ENCODE measurements at places on chromosomes 3 and 15. TPM values are rescaled to one million over a fixed set of nuclear protein-coding genes. Genes with fewer than 3 reads are reported as not detected.

- DNase-seq = no peak
- H3K27me3 ChIP-seq = no peaks in the 10 kb centered on the region
- H3K4me3 ChIP-seq = no peak overlapping the region
Measured at GRCh38 chr3:69983546-69984265, 15.8 kb upstream of the SAMMSON start.

The CCDC13 gene
- polyA plus RNA-seq = 0.75 TPM

GRCh38 chr3:51156147-51156546, 228.9 kb upstream of the MANF start:
- H3K4me3 ChIP-seq = no peak overlapping the region
- no peaks in the 10 kb centered on the region for H3K27me3 ChIP-seq
- H3K36me3 ChIP-seq = no peaks in the 10 kb centered on the region
- DNase-seq = no peak

The CYP8B1 gene
- not detected for polyA plus RNA-seq

DNA sequence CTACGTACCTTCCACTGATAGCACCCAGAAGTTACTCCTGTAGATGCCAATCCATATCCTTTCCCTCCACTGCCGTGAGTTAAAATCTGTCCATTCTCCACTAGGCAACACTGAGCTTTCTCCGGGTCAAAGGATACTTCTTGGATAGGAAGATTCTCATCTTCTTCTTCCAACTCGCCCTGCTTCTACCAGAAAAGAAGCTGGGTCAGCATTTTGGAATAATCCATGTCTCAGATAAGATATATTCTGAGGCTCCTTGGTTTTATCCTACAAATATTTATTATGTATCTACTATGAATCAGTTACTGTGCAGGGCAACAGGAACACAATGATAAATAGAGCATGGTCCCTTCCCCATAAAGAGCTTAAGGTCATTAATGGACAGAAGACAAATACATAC, 89.2 kb downstream of the FBXL22 start:
- no peaks in the 10 kb centered on the region for H3K27me3 ChIP-seq
- no peak overlapping the region for H3K27ac ChIP-seq
- no peak for DNase-seq
- no peaks in the 10 kb centered on the region for H3K36me3 ChIP-seq
- no peaks in the 10 kb centered on the region for H3K4me1 ChIP-seq

The CCR2 gene
- 0.42 TPM for polyA plus RNA-seq

The FRMD4B gene
- 0.20 TPM for polyA plus RNA-seq

DNA sequence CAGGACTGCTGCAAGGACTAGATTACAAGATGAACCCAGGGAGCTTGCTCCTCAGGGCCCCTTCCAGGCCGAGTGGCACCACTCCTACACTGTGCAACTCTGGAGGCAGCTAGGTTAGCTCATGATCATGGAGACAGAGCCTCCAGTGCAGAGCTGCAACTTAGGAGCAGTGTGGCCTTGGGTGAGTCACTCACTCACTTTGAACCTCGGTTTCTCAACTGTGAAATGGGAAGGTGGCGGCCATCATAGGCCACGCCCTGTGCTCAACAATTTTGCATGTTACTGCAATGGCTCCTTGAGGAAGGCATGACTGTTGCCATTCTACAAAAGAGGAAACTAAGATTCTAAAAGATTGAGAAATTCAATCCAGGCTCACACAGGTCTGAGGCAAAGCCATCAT, 11.2 kb upstream of the CXCR6 start:
- no peaks in the 10 kb centered on the region for H3K27me3 ChIP-seq
- no peaks in the 10 kb centered on the region for H3K4me1 ChIP-seq
- H3K4me3 ChIP-seq = no peak overlapping the region
- H3K36me3 ChIP-seq = peaks cover 49% of the 10 kb centered on the region
- DNase-seq = no peak
- peak overlapping the region; percentile 11 for H3K27ac ChIP-seq

The TPRG1 gene
- polyA plus RNA-seq = not detected

DNA sequence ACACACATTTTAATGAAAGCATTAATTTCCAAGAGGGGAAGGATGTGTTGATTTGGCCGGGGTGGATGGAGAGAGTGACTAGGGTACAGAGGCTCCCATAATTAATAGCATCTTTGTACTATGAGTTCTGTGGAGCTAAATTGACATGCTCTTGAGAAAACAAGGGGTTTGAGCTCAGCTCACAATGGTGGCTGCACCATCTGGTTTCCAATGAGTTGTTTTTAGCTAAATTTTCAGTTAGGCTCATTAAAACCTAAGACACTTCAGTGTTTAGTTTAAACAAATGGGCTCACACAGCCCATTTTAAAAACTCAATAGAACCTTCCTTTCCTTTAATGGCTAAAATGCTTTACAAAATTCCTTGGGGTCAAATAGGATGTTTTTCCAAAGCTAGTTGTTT, 199.7 kb downstream of the TNIK start:
- H3K27me3 ChIP-seq = no peaks in the 10 kb centered on the region
- H3K4me1 ChIP-seq = peaks cover 4% of the 10 kb centered on the region
- H3K36me3 ChIP-seq = no peaks in the 10 kb centered on the region
- DNase-seq = no peak
- no peak overlapping the region for H3K4me3 ChIP-seq

GRCh38 chr3:10940106-10940505, 52.4 kb upstream of the SLC6A1 start:
- no peak for DNase-seq
- no peak overlapping the region for H3K27ac ChIP-seq
- H3K4me3 ChIP-seq = no peak overlapping the region
- no peaks in the 10 kb centered on the region for H3K36me3 ChIP-seq
- H3K4me1 ChIP-seq = no peaks in the 10 kb centered on the region

DNA sequence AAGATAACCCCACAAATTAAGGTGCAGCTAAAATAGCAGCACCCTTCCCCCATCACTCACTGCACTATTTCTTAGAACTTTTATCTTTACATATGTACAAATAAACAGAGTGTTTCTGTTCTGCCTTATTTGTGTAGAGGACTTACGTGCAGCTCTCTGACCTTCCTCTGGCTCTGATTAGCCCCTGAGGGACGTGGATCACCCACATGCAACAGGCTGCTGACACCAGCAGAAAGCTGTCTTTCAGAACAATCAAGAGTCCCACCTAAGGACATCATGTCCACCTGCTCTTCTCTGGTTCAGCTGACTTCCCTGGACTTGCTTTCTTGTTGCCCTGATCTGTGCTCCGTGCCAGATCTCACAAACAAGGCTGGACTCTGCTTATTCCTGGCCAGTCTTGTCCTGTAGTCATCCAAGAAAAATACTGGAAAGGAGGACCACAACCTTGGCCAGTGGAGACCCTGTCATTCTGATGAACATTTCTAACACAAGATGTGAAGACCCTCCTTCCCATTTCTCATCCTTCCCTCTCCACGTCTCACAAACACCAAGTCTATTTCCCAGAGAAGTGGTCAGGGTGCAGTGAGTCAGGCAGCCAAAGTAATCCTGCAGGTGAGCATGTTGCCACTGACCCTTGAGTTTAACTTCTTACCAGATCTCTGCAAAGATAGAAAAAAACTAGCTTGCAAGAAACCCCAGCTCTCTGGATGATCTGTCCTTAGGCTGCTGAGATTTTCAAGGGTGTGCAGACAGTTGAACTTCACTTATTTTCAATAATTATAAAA, 243.6 kb upstream of the ICE2 start:
- DNase-seq = no peak
- no peak overlapping the region for H3K4me3 ChIP-seq
- no peaks in the 10 kb centered on the region for H3K36me3 ChIP-seq
- H3K27me3 ChIP-seq = peaks cover 8% of the 10 kb centered on the region

The LTF gene
- polyA plus RNA-seq = not detected

DNA sequence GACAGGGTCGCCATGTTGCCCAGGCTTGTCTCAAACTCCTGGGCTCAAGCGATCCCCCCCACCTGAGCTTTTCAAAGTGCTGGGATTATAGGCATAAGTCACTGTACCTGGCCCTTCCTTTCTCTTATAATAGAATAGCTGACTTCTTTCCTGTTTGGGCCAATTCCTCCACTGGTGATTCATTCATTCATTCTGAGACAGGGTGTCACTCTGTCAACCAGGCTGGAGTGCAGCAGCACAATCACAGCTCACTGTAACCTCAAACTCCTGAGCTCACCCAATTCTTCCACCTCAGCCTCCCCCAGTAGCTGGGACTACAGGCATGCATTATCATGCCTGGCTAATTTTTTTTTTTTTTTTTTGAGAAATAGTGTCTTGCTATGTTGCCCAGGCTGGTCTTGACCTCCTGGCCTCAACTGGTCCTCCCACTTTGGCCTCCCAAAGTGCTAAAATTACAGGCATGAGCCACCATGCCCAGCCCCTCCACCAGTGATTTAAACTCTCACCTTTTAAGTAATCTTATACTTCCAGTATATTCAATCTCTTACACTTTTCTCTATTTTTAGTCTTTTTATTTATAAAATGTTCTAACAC, 20.9 kb downstream of the GNB4 start:
- no peak overlapping the region for H3K4me3 ChIP-seq
- H3K27me3 ChIP-seq = no peaks in the 10 kb centered on the region
- peaks cover 50% of the 10 kb centered on the region for H3K4me1 ChIP-seq
- H3K27ac ChIP-seq = peak overlapping the region; percentile 67
- no peak for DNase-seq
- peaks cover 7% of the 10 kb centered on the region for H3K36me3 ChIP-seq

The GOLGA6D gene
- 0.10 TPM for polyA plus RNA-seq

The ILDR1 gene
- polyA plus RNA-seq = 0.36 TPM

The TGM4 gene
- not detected for polyA plus RNA-seq

The CRABP1 gene
- polyA plus RNA-seq = not detected

DNA sequence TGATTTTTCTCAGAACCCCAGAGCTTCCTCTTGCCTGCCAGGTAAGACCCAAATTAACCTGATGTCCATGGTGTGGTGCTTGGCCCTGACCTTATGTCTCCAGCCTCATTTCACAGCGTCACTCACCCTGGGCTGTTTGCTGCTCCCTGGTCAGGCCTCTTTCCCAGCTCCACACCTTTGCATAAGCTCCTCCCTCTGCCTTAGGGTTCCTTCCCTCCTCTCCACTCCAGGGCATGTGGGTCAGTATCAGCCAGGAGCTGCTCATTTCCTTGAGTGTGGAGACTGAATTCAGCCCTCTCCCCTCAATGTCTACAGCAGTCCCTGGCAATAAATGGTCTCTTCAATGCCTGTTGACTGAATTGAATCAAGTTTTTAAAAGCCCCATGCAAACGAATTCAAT, 75.6 kb upstream of the ANKRD34C start:
- no peaks in the 10 kb centered on the region for H3K4me1 ChIP-seq
- DNase-seq = no peak
- H3K27me3 ChIP-seq = peaks cover 73% of the 10 kb centered on the region
- no peaks in the 10 kb centered on the region for H3K36me3 ChIP-seq

DNA sequence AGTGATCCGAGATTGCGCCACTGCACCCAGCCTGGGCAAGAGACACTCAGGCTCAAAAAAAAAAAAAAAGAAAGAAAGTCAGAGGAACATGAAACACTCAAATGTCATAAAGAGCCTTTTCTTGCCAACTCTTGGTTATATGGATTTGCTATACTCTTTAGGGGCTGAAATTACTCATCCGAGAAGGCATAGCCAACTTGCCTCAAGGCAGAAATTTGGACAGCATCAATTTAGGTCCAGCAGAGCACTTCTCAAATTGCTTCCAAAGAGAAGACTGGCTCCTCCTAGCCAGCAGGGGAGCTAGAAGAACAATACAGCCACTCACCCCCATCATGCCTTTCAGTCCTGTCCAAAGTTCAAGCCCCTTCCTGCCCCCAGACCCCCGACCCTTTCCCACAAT, 43.8 kb downstream of the OSBPL10 start:
- H3K4me3 ChIP-seq = no peak overlapping the region
- no peak for DNase-seq
- H3K36me3 ChIP-seq = no peaks in the 10 kb centered on the region
- H3K27me3 ChIP-seq = no peaks in the 10 kb centered on the region
- H3K27ac ChIP-seq = peak overlapping the region; percentile 44

DNA sequence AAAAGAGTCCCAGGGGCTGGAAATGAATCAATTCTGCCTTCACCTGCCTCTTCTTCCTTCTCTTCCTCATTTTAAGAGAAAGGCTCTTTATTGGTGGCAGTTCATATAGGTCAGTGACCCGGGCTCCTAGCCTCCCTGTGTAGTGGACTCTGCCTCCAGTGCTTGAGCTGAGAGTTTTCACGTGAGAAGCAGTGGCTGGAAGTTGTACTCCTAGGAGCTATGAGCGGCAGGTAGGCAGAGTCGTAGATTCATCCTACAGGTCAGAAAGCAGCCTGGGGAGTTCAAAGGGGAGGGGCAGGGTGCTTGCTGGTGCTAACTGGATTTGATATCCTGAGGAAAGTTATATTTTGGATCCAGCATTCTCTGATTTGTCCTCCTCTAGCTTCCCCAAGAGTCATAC, 101.1 kb downstream of the RPLP1 start:
- H3K27me3 ChIP-seq = peaks cover 19% of the 10 kb centered on the region
- DNase-seq = no peak
- no peaks in the 10 kb centered on the region for H3K4me1 ChIP-seq
- H3K36me3 ChIP-seq = peaks cover 8% of the 10 kb centered on the region

- peaks cover 5% of the 10 kb centered on the region for H3K27me3 ChIP-seq
- DNase-seq = no peak
- no peaks in the 10 kb centered on the region for H3K4me1 ChIP-seq
- no peak overlapping the region for H3K4me3 ChIP-seq
Measured at GRCh38 chr15:73771385-73772045, 18.4 kb upstream of the INSYN1 start.

DNA sequence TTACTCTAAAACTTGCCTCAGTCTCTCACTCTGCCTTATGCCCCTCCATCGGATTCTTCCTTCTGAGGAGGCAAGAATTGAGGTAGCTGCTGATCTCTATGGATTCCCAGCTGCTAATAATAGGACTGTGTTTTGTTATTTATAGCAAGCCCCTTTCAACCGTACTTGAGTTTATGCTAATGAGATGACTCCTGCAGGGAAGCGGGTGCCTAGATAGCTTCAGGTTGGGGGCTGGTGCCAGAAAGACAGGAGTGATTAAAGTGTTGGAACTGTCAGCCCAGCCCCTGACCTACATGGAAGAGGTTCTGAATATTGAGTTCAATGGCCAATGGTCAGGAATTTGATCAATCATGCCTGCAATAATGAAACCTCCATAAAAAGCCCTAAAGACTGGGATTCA, 21.8 kb upstream of the LIMD1 start:
- no peak for DNase-seq
- H3K4me3 ChIP-seq = no peak overlapping the region
- H3K36me3 ChIP-seq = no peaks in the 10 kb centered on the region
- no peak overlapping the region for H3K27ac ChIP-seq
- H3K27me3 ChIP-seq = no peaks in the 10 kb centered on the region

The RBSN gene
- 17.5 TPM for polyA plus RNA-seq

The JMJD7 gene
- 12.1 TPM for polyA plus RNA-seq

The SLC51A gene
- not detected for polyA plus RNA-seq

- H3K27ac ChIP-seq = no peak overlapping the region
- H3K4me1 ChIP-seq = no peaks in the 10 kb centered on the region
- peaks cover 5% of the 10 kb centered on the region for H3K27me3 ChIP-seq
- no peak overlapping the region for H3K4me3 ChIP-seq
Measured at GRCh38 chr3:61996366-61996765, 377.0 kb downstream of the FEZF2 start.

The TP63 gene
- not detected for polyA plus RNA-seq

- no peak for DNase-seq
- no peak overlapping the region for H3K27ac ChIP-seq
- H3K4me1 ChIP-seq = no peaks in the 10 kb centered on the region
- H3K36me3 ChIP-seq = peaks cover 9% of the 10 kb centered on the region
- H3K4me3 ChIP-seq = no peak overlapping the region
- H3K27me3 ChIP-seq = no peaks in the 10 kb centered on the region
Measured at GRCh38 chr15:64205202-64205601, 42.4 kb upstream of the PPIB start.

The IL5RA gene
- polyA plus RNA-seq = 0.49 TPM

- H3K4me1 ChIP-seq = peaks cover 6% of the 10 kb centered on the region
- no peaks in the 10 kb centered on the region for H3K36me3 ChIP-seq
- DNase-seq = no peak
- no peak overlapping the region for H3K27ac ChIP-seq
Measured at GRCh38 chr3:158420654-158421396, 150.2 kb upstream of the MLF1 start.

Data from naive B cell (primary cell).